Cardiac fibroblast (primary cell): ENCODE measurements at places on chromosomes 1 and 21.

DNA sequence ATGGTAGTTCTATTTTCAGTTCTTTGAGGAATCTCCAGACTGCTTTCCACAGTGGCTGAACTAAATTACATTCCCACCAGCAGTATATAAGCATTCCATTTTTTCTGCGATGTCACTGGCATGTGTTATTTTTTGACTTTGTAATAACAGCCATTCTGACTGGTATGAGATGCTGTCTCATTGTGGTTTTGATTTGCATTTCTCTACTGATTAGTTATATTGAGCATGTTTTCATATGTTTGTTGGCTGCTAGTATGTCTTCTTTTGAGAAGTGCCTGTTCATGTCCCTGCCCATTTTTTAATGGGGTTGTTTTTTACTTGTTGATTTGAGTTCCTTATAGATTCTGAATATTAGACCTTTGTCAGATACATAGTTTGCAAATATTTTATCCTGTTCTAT, 87.9 kb downstream of the RPS6KC1 start:
- peak; percentile 7 for DNase-seq

GRCh38 chr1:98735756-98736155, 74.2 kb downstream of the SNX7 start:
- no peak for DNase-seq

GRCh38 chr1:13548281-13548680, 34.5 kb upstream of the LRRC38 start:
- DNase-seq: no peak

GRCh38 chr1:111454859-111455641, 5.8 kb downstream of the ATP5PB start:
- no peak for DNase-seq

DNA sequence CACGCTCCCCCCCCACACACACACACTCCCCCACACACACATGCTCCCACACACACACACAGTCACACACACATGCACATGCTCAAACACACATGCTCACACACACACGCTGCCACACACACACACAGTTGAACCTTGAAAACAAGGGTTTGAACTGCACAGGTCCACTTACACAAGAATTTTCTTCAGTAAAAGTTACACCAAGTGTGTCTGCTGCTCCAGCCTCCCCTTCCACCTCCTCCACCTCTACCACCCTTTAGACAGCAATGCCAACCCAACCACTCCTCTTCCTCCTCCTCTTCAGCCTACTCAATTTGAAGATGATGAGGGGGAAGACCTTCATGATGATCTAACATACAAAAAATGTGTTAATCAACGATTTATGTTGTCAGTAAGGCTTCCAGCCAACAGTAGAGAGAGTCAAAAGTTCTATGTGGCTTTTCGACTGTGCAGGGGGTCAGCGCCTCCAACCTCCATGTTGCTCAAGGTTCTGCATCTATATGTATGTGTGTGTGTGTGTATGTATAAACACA, 26.8 kb downstream of the HSF2BP start:
- no peak for DNase-seq

DNA sequence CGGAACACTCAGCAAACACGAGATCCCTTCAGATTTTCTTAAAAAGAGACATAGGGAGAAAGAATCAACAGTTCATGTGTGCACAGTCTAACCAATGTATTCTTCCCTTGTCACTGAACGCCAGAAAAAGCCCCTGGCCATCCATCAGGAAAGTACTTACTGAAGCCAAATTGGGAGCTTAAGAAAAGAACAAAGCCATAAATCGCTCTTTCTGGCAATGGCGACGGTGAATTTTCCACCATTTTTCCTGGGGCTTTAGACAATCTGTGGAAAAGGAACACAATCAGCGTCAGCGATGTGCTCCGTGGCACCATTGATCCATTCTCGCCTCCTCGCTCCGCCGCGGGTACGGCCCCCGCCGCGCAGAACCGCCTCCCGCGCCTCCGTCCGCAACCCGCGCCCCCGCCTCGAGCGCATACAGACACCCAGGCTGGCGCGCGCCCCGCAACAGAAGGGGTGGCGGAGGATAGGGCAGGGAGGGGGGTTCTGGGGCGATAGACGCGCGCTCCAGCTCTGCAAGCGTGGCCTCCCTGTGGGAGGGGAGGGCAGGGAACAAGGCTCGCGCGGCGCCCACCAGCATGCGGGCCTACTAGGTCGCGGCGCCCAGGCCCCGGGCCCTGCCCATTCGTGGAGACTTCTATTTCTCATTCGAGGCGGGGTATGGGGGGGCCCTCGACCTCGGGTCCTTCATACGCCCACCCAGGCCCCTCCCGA, 440 bp downstream of the PIGP start:
- peak; percentile 79 for DNase-seq

- DNase-seq: no peak
Measured at GRCh38 chr1:161100556-161100955, 2.4 kb downstream of the KLHDC9 start.

GRCh38 chr1:84031802-84032327, 32.9 kb upstream of the TTLL7 start:
- DNase-seq: no peak

DNA sequence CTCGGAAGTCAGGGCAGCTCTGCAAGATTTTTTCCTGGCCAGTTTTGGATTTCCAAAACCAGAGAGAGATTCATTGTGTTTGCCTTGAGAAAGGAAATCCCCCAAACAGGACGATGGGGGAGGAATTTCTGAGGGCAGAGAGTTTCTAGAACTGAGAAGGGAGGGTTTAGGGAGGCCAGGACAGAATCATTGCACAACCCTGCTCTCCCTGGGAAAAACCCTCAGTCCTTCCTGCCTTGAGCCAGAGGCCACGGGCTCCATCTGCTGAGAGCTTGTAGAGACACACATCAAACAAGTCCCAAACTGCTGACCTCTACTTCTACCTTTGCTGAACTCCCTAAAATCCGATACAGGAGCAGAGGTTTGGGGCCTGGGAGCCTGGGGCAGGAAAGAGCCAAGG, 99.7 kb downstream of the NMNAT2 start:
- DNase-seq: peak; percentile 97

DNA sequence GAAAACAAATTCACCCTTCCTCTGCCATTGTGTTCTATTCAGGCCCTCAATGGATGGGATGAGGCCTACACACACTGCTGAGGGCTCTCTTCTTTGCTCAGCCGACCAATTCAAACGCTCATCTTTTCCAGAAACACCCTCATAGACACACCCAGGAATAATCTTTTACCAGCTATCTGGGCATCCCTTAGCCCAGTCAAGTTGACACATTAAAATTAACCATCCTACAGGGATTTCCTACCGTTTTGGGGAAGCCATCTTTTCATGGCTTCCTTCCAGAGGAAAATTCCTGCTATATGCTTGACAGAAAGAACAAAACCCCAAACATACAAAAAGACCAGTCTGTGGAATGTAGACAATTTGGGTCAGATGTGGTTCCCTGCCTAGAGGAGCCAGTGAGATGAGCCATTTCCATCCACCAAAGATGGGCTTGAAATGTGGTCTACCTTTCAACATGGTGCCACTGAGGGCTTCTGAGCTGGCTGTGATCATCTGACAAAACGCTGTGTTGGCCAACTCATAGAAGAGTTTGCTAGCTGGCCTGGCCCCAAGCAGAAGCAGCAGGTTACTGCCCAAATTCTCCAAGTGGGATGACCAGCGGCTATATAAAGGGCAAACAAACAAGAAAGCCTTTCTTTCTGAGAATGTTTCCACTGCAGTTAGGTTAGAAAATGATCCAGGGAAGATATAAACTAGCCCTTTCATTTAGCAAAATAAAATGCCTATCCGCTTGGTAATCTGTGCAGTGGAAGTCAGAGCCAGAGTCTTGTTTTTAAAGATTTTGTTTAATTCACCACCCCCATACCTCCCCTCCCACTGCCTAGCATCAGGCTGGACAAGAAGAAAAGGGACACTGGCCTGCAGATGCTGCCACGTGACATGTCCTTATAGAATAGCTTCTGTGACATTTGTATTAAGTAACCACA, 69.1 kb upstream of the MRPS6 start:
- DNase-seq: no peak

DNA sequence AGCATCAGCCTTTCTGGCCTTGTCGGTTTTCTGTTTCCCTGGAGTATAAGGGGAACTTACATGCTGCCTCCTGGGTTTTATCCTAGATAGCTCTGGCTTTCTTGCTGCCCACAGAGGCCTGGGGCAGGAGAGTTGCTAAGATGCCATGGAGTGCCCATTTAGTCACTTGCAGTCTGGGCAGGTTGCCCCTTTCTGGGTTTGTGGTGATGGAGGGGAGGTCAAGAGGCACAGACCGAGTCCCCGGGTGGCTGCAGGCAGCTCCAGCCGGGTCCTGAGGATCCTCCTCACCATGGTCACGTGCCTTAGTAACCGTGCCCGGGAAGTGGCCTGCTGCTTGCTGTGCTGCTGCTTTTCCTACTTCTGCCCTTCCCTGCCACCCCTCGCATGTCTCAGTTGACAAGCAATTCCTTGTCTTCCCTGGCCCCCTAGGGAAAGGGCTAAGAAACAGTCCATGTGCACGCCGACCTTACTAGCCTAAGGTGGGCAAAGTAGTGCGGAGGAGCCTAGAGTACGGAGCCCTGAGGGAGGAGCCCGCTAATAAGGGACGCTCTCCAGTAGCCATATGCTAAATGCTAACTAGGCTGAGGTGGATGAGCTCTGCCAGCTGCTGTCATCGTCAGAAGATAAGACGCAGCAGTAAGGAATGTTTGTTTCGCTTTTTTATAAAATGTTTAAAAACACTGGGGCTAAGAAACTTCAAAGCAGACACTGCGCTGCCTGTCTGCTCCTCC, 34.8 kb downstream of the CLCA1 start:
- peak; percentile 59 for DNase-seq

- DNase-seq: no peak
Measured at GRCh38 chr1:15330028-15330427, 79.7 kb upstream of the EFHD2 start.

DNA sequence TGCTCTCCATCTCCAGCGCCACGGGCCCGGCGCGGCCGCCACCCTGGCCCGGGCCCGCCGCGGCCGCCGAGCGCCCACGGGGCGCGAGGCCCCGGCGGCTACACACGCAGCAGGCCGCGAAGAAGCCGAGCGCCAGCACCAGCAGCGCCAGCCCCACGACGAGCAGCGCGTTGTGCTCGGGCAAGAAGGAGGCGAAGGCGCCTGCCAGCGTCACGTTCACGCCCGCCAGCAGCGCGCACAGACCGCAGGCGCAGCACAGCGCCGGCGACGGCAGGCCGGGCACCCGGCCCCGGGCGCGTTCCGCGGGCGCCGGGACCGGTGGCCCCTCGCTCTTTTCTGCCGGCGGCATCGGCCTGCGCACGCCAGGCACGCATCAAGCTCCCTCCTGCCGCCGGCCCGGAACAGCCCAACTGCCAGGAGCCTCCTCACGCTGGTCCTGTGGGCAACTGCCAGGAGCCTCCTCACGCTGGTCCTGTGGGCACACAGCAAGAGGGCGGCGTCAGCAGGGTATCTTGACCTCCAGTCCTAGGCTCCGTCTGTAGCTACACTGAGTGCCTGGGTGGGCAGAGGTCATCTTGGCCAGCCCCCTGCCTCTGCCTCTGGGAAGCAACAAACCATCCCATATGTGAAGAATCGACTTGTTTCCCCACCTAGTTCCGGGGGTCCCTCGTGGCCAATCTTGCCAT, 18.1 kb downstream of the KNCN start:
- DNase-seq: no peak

- no peak for DNase-seq
Measured at GRCh38 chr1:85490270-85490985, 25.5 kb upstream of the DDAH1 start.

DNA sequence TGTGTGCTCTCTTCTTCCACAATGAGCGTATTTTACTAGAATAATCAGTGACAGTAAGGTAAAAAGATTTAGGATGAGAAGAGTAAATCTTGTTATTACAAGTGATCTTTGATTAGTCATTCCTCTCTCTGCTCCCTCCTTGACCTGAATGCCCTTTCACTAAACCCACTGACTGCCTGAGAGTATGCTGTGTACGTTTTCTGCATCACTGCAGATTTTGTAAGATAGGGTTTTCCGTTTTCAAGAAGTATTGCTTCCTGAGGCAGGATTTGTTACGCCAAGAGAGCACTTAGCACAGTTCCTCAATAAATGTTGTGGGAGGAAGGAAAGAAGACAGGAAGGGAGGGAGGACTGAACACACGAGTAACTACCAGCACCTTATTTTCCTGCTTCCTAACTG, 7.7 kb upstream of the LAMB3 start:
- DNase-seq: no peak

GRCh38 chr1:119859647-119860046, 36.7 kb downstream of the ADAM30 start:
- DNase-seq: peak; percentile 77

- DNase-seq: no peak
Measured at GRCh38 chr21:33023574-33024200, 2.0 kb upstream of the OLIG2 start.

DNA sequence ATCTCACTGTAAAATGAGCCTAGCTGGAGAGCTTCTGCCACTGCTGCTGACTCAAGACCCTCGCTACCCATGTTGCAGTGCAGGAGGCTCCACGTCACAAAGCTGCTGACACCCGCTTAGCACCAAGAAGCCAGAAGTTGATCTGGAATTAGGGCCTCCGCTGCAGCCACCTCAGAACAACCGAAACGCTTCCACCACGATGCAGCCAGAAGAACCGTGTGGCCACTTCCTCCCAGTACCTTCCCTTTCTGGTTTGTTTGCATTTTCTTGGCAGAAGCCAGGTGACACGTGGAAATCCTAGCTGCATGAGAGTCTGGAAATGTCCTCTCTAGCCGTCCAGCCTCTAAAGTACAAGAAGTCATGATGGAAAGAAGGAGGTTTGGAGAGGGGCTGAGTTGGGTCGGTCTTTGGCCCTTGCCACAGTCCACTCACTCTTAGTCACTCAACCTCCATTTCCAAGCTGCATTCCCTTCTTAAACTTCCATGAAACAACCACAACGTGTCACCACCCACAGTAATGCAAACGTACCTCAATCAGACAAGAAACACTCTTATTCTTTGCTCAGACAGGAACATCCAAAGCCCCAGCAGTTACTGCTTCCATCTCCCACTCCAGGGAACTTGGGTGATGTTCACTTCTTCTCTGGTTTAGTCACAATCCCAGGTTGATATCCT, 10.0 kb upstream of the CDA start:
- no peak for DNase-seq

DNA sequence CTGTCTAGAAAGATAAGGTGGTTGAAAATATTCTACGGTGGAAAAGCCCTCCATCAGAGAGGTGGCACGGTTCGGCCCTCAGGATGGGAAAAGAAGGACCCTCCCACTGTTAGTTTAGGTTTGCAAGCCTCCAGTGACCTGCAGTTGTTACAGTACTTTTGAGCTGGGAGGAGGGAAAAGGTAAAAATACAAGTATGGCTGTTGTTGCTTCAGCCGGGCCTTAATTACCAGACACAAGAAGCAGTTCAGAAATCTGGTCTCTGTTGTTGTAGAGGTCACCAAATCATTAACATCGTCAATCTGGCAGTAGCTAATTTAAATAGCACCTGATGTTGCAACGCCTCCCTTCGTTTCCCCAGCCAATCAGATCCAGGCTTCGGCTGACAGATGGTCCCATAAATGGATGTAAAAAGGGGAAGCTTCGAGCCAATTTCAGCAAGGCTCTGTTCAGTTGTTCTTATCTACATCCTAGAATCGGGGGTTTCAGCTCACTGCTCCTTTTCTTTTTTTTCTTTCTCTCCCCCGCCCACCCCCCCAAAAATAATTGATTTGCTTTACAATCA, at the start of gene ELAVL4:
TSS of gene ELAVL4 (plus strand) at position 424 of the 563 bp plus-strand sequence. CDS start 270 bp downstream, outside the sequence.
- DNase-seq: no peak
